Stimulated activated CD4-positive, alpha-beta T cell treated with anti-CD3 and anti-CD28 coated beads, Interleukin-15, amount 100 ng/mL, for 1 hour (primary cell): ENCODE measurements at places on chromosomes 7 and 10.

DNA sequence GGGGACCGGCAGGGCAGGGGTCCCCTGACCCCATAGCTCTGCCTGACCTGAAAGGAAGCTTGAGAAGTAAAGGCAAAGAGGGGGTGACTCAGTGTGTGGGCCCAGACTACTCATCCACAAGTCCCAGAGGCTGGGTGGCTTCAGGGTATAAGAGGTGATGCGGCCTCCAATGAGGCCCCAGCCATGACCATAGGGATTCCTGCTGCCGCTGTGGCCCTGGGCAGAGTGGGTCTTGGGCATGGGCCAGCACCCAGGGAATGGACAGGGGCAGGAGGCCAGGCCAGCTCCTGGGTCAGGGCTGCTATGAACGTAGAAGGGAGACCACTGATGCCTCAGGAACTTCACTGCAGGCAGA is 64.4 kb upstream of the EBF3 start:
- DNase-seq = no peak

DNA sequence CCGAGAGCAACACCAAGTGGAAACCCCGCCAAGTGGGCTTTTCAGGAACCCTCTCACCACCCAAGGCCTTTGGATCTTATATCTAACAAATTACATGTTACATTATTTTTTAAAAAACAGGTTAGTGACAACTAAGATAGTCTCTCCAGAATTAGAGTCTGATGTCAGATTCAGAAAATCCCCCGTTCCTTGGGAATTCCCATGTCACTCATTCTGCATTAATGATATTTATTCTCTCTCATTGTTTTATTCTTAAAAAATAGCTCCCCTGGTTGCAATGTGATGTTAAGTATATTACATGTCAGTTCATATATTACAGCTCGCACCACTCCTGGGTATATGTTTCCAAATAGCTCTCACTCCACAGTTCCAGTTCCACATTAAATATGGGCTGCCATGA is 81.8 kb downstream of the WNT2 start:
- no peak for DNase-seq

DNA sequence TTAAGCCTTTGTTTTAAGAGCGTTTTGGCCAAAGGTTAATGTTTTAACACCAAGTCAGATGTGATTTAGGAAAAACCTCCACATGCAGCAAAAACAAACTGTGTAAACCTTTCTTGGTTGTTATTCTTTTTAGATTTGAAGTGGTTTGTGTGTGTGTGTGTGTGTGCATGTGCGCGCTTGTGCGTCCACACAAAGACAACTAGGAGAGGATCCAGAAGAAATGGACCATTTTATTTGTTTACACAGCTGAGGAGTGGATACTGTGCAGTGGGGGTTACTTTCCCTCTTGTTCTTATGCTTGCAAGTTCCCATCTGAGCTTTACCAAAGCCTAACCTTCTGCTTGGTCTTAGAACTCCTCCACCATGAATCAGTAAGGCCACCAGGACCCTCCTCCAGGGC is 20.0 kb downstream of the TCF7L2 start:
- no peak for DNase-seq

- DNase-seq = no peak
These were observed 4.7 kb downstream of the CPA1 start for GRCh38 chr7:130384841-130385599.
